Large intestine (tissue), 12 donors: ENCODE measurements at places on chromosomes 12 and 14. TPM values are rescaled to one million over a fixed set of nuclear protein-coding genes. Genes with fewer than 3 reads are reported as not detected.
A peak's percentile ranks its signal among the peaks of the same experiment; 100 is the strongest.

Gene FOXN4
- polyA plus RNA-seq, result 0.10 TPM

Gene TMEM63C
- polyA plus RNA-seq, result 7.7 TPM

Gene TMTC1
- polyA plus RNA-seq, result 4.0 TPM

Gene ETV6
- polyA plus RNA-seq, result 14.9 TPM

Gene NRIP2
- 4.2 TPM for polyA plus RNA-seq

- DNase-seq, result no peak
- H3K27me3 ChIP-seq, result no peaks in the 10 kb centered on the region
- H3K4me1 ChIP-seq, result peaks cover 29% of the 10 kb centered on the region
- H3K27ac ChIP-seq, result no peak overlapping the region
Observed at GRCh38 chr14:23067847-23068788, 10.8 kb upstream of the CDH24 start.

DNA sequence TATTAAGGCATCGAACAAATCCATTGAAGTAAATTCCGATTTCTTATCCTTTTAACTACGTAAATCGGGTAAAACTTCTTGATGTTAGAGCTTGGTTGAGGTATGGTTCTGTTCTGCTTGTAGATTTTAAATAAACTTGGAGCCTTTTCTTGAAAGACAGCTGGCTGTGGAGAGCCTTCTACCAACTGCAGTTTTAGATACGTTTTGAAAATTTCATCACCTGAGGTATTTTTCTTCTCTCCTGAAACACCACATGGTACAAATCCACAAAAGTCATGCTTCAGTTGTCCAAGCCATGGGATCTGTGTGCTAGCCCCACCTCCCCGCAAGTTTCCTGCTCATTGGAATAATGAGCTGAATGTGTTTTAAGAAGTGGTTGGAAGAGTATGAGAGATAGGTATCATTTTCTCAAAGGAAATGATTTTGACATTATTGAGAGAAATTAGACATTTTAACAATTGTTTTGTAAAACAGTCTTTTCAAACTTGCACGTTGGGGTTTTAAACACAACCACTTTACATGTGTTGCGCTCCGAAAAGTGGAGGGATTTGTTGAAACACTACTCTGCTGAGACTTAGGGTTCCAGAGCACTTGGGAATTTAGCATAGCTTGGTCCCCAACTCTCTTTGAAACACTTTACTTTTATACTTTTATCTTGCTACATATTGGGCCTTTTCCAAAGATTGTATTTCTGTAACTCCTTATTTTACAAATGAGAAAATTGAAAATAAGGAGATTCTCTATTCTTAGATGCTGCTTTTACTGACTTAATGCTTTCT is 1.4 kb downstream of the PPM1A start:
- H3K27me3 ChIP-seq, result no peaks in the 10 kb centered on the region
- DNase-seq, result no peak
- peak overlapping the region; percentile 67 for H3K4me3 ChIP-seq
- peaks cover 22% of the 10 kb centered on the region for H3K4me1 ChIP-seq

DNA sequence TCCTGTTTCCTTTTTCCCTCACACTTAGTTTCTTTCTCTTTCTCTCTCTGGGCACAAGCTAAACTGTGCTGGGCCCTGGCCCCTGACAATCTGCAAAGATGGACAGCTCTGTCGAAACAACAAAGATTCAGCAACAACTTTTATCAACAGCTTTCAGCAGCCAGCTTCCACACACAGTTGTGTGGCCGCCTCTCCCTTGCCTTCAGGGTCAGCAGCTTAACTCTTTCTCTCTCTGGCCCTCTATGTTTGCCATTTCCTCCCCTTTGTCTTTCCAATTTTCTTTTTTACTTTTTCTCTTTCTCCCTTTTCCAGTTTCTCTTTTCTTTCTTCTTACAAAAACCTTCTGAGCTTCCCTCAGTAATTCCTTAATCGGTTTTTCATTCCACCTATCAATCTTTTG is 43.3 kb downstream of the IQSEC3 start:
- H3K4me3 ChIP-seq, result no peak overlapping the region
- H3K27me3 ChIP-seq, result peaks cover 8% of the 10 kb centered on the region
- peaks cover 7% of the 10 kb centered on the region for H3K4me1 ChIP-seq
- no peaks in the 10 kb centered on the region for H3K36me3 ChIP-seq

DNA sequence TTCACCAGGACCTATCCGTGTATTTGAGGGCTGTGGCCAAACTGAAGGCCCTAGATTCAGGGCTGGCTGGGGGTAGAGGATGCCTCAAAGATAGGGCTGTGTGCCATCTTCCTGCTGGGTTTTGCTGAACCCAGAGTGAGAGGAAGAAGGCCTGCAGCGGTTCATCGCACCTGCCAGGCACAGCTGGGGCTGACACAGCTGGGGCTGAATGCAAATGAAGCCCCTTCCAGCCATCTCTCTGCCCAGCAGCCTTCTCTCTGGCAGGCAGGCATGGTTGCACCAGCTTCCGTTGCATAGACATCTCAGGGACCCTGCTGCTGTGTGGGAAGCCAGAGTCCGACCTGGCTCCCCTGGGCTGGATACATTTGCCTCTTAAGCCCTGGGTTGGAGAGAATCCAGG is 152.4 kb downstream of the TSPAN9 start:
- no peak for DNase-seq
- no peak overlapping the region for H3K27ac ChIP-seq
- H3K4me3 ChIP-seq, result no peak overlapping the region
- peaks cover 13% of the 10 kb centered on the region for H3K36me3 ChIP-seq
- H3K4me1 ChIP-seq, result no peaks in the 10 kb centered on the region
- H3K27me3 ChIP-seq, result no peaks in the 10 kb centered on the region

GRCh38 chr12:94805749-94806529 is 155.6 kb upstream of the TMCC3 start:
- H3K4me3 ChIP-seq, result no peak overlapping the region
- no peaks in the 10 kb centered on the region for H3K36me3 ChIP-seq
- H3K4me1 ChIP-seq, result peaks cover 7% of the 10 kb centered on the region
- H3K27ac ChIP-seq, result no peak overlapping the region
- DNase-seq, result no peak

GRCh38 chr12:76422543-76423438 is 74.6 kb upstream of the BBS10 start:
- H3K36me3 ChIP-seq, result no peaks in the 10 kb centered on the region
- peak overlapping the region; percentile 1 for H3K4me3 ChIP-seq
- no peaks in the 10 kb centered on the region for H3K4me1 ChIP-seq
- H3K27me3 ChIP-seq, result no peaks in the 10 kb centered on the region

DNA sequence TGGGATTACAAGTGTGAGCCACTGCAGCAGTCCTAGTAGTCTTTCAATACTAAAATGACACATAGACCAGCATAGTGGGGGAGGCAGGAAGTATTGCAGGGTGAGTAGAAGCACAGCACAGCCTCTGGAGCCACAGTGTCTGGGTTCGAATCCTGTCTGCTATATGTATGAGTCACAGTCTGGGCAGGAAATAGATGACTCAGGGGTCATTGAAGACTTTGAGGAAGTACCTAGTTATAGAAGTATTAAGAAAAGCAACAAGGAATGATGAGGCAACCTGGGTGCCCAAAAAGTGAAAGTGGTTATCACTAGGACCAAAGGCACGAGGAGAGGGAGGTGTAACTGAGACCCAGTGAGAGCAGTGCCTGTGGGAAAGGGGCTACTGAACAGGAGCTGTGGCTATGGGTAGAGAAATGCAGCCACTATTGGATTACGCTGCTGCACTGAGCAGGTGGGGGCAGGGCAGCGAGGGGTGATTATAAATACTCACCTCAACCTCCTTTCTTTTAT is 124.0 kb downstream of the PDE3A start:
- H3K27ac ChIP-seq, result no peak overlapping the region
- no peak overlapping the region for H3K4me3 ChIP-seq
- no peak for DNase-seq
- H3K36me3 ChIP-seq, result no peaks in the 10 kb centered on the region
- H3K27me3 ChIP-seq, result no peaks in the 10 kb centered on the region
- no peaks in the 10 kb centered on the region for H3K4me1 ChIP-seq

- peaks cover 13% of the 10 kb centered on the region for H3K4me1 ChIP-seq
- no peak for DNase-seq
- H3K27ac ChIP-seq, result no peak overlapping the region
- H3K4me3 ChIP-seq, result no peak overlapping the region
Observed at GRCh38 chr14:23896609-23897153, 56.9 kb upstream of the DHRS4 start.

DNA sequence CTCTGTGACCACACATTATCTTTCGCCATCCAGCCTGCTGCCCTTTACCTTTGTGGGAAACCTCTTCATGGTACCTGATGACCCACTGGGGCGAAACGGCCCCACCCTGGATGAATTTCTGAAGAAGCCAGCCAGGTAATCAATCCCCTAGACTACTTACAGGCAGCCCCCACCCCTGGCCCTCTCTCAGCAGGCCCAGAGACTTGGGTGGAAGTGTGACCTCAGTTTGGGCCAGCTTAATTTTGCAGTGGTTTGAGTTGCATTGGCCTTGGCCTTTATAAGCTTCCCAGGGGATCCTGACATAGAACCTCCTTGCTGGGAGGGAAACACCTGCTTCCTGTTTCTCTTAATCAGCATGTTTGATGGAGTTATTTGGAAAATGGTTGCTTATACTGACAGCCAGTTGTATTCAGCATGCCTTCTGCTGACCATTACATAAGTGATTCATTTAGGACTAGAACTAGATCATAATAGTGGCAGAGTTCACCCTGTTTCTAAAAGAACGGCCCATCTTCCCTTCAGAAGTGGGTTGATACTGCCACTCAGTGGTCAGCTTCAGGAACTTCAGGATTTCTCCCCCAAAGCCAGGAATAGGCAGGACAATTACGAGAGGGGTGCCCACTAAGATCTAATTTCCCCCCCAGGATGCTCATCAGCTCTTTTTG is 6.1 kb downstream of the SDR39U1 start:
- H3K27me3 ChIP-seq, result no peaks in the 10 kb centered on the region
- no peak for DNase-seq
- no peak overlapping the region for H3K27ac ChIP-seq
- no peak overlapping the region for H3K4me3 ChIP-seq

DNA sequence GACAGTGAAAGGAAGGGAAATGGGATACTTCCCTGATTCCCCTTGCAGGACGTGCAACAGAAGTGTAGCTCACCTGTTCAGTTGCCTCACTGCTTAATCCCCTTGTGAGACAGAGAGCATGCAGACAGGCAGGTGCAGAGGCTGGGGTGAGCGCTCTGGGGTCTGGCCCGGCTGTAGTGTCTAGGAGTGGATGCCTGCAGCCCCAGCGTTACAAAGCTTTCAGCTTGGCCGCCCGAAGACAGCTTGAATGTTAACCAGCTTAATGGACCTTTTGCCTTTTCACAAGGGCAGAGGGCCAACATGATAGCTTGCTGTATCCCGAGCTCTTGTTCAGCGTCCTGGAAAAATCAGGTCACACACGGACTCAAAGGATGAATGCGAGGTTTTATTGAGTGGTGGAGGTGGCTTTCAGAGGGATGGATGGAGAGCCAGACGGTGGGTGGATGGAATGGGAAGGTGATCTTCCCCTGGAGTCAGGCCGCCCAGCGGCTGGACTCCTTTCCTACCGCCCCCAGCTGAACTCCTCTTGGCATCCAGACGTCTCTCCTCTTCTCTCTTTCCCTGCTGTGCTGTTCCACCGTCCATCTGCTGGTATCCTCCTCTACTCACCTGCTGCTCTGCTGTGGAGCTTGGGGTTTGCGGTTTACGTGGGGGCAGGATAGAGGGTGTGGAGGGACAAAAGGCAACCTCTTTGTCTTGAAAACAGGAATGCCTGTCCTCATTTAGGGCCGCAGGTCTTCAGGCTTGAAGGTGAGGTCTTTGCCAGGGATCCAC is 86.2 kb upstream of the RESF1 start:
- no peak for DNase-seq
- H3K27ac ChIP-seq, result no peak overlapping the region
- H3K4me1 ChIP-seq, result no peaks in the 10 kb centered on the region
- H3K4me3 ChIP-seq, result no peak overlapping the region

GRCh38 chr12:112907415-112908157 is 824 bp downstream of the OAS1 start:
- no peak for DNase-seq
- H3K4me1 ChIP-seq, result peaks cover 24% of the 10 kb centered on the region
- H3K27ac ChIP-seq, result peak overlapping the region; percentile 91

GRCh38 chr14:53458368-53458814 is 305.3 kb upstream of the DDHD1 start:
- H3K4me3 ChIP-seq, result no peak overlapping the region
- H3K27me3 ChIP-seq, result no peaks in the 10 kb centered on the region
- no peak overlapping the region for H3K27ac ChIP-seq
- DNase-seq, result no peak
- H3K36me3 ChIP-seq, result no peaks in the 10 kb centered on the region

DNA sequence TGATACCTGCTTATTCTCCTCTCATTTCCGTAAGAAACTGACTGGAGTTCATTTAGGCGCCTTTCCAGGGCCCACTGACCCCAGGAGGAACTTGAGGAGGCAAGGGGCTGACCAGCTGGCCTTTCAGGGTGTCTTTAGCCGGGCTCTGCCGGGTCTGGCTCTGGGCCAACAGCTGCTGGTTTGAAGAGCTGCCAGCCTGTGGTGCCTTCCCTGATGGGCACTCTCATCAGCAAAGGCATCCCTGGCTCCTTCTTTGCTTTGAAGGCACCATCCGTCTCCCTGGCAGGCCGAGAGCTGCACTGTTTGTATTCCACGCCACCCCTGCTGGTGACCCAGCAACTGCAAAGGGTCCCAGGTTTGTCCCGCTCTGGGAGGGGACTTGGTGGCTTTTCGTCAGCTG is 42.0 kb downstream of the IQSEC3 start:
- DNase-seq, result no peak
- no peak overlapping the region for H3K27ac ChIP-seq
- peaks cover 13% of the 10 kb centered on the region for H3K4me1 ChIP-seq

GRCh38 chr12:62900686-62901272 is 34.2 kb downstream of the PPM1H start:
- no peak overlapping the region for H3K27ac ChIP-seq
- H3K4me1 ChIP-seq, result no peaks in the 10 kb centered on the region
- no peak overlapping the region for H3K4me3 ChIP-seq

- no peaks in the 10 kb centered on the region for H3K27me3 ChIP-seq
- no peak overlapping the region for H3K27ac ChIP-seq
Observed at GRCh38 chr12:11722578-11723138, 73.2 kb downstream of the ETV6 start.
